CD4-positive, alpha-beta T cell treated with Interleukin-6 for 4 hours (primary cell): ENCODE measurements at places on chromosomes 7 and 10.

- no peak for DNase-seq
Observed at GRCh38 chr7:141118767-141119166, 44.9 kb downstream of the TMEM178B start.

- no peak for DNase-seq
Observed at GRCh38 chr7:137820156-137820555, 26.6 kb downstream of the DGKI start.

DNA sequence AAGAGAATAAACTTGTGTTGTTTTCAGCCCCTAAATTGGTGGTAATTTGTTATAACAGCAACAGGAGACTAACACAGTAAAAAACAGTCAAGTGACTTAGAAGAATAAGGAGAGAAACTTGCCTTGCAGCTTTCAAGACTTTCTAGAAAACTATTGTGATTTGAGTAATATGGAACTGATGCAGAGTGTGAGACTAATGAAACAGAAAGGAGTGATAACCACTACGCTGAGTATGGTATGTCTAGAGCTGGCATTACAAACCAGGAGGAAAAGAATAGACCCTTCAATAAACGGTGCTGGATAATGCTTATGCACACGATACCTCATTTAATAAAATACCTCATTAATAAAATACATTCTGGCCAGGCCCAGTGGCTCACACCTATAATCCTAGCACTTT lies 99.9 kb downstream of the CREM start:
- DNase-seq, result no peak

- no peak for DNase-seq
Observed at GRCh38 chr10:51204701-51205100, 130.4 kb downstream of the PRKG1 start.

GRCh38 chr7:99267481-99267840 lies 5.2 kb upstream of the MYH16 start:
- no peak for DNase-seq

GRCh38 chr7:14793151-14793550 lies 109.4 kb downstream of the DGKB start:
- no peak for DNase-seq

DNA sequence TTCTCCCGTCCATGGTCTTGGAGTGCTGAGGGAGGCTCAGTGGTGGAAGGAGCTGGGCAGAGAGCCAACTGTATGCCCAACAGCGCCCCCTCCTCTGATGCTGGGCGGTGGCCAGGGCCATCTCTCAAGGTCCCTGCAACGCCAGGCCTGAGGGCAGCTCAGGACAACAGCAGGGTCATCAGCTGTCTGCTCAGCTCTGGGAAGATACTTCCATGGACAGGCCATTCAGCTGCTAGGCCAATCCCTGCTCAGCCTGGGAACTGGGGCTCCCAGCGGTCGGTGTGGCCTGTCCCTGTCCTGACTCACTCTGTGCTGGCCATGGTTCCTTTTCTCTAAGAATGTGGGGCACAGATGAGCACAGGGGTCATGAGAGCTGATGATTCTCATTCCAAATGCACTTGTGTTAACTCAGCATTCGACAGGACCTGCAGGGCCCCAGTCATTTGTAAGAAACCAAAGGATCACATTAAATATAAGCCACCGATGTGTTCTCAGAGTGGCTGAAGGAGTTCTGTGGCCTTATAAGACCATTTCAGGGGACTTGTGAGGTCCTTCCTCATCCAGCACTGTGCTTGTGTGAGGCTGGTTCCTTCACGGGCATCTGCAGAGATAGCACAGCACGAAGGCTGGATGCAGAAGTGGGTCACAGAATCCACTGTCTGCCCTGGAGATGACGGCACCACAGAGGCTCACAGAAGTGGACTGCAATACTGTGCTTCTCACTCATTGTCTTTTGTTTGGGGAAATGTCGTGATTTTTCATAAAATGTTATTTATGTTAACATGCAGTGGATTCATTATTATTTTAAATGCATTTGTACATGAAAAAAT lies 73.0 kb downstream of the ADCY1 start:
- no peak for DNase-seq

GRCh38 chr7:104956753-104957450 lies 57.1 kb upstream of the KMT2E start:
- DNase-seq, result no peak

DNA sequence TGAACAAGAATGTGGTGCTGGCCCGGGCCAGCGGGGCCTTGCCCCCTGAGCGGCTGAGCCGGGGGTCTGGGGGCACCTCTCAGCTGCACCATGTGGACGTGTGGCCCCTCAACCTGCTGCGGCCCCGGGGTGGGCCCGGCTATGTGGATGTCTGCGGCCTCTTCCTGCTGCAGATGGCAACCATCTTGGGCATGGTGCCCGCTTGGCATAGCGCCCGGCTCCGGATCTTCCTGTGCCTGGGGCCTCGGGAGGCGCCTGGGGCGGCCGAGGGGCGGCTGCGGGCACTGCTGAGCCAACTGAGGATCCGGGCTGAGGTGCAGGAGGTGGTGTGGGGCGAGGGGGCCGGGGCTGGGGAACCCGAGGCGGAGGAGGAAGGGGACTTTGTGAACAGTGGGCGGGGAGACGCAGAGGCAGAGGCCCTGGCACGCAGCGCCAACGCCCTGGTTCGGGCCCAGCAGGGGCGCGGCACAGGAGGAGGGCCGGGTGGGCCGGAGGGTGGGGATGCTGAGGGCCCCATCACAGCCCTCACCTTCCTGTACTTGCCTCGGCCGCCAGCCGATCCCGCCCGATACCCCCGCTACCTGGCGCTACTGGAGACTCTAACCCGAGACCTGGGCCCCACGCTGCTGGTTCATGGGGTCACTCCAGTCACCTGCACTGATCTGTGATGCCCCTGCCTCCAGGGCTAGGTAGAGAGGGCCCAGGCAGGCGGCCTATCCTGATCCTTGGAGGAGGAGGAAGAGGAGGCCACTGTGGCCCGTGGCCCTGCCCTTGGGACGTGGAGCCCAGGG lies 1.1 kb upstream of the TRIP6 start:
- DNase-seq, result peak; percentile 63

DNA sequence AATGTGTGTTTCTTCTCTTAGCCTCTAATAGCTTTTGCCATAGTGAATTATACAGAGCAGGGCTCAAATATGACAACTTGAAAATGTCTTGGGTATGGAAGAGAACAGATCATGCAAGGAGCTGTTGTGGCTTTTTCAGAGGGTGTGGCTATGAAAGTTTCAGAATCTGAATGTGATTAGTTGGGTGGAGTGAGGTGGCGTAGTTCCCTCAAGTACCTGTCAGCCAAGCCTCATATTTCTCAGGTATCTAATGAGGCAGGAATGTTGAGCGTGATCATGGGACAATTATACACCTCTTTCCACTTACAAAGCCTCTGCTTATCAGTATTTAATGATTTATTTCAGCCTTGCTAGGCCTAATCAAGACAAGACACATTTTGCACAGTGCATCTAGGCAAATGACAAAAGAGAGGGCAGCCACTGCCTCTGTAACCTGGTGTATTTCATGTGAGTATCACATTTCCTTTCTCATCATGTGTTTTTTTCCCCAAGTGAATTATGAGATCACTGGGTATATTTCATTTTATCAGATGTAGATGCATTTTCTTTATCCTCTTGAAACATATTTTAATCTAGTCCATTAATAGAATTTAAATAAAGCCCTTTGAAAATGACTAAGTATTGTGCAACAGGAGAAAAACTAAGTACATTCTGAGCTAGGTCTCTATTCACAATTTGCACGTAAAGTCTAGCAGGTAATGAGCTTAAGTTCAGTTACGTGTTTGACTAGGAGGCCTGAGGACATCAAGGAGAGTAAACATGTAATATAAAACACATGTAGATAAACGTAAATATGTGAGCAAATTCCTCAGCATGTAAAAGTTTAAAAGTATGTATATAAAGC lies 644.4 kb upstream of the IGFBP3 start:
- no peak for DNase-seq

DNA sequence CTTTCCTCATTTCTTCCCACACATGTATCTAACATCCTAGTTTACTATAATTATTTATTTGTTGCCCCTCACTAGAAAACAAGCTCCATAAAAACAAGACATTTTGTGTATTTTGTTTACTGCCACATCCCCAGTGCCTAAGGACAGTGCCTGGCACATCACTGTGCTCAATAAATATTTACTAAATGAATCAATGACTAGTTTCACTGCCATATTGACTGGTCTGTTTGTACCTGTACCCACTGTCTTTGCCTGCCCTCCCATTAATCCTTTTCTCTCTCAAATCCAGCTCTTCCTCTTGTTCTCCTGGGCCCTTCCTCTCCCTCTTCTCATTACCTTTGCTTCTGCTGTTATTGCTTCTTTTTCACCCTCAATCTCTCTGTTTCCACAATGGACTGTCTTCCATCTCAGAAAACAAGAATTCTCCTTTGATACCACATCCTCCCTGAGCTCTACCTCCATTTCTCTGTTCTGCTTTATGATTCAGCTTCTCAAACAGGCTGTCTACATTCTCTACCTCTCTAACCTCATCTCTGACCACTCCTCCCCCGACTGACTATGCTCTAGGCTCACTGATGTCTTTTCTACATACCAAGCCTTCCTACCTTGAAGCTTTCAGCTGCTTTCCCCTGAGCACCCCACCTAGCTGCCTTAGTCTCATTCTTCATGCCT lies 8.3 kb upstream of the FAM133B start:
- DNase-seq, result no peak

DNA sequence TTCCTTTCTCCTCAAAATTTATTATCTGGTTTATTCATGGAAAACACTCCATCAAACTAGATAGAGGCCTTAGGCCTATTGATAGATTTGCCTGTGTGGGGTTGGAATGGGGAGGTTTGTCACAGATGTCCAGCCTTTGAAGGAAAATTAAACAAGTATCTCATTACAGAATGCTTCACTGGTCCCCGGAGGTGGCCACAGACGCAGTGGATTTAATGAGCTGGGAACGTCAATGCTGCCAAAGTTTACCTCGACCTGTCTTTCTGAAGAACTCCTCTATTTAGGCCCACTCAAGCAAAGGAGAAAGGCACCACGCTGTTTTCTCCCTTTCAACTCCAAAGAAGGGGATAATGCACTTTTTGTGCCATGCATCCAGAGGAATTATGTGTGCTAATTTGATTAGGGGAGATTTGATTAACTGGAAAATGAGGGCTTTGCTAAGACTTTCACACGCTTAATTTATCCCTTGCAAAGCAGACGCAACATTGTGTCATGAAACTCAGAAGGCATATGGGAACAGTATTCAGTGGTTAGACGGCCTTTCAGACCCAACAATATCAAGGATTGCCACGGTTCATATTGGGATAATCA lies 558.8 kb upstream of the GALNT17 start:
- no peak for DNase-seq

GRCh38 chr10:100751211-100751933 lies 6.0 kb downstream of the PAX2 start:
- DNase-seq, result no peak

DNA sequence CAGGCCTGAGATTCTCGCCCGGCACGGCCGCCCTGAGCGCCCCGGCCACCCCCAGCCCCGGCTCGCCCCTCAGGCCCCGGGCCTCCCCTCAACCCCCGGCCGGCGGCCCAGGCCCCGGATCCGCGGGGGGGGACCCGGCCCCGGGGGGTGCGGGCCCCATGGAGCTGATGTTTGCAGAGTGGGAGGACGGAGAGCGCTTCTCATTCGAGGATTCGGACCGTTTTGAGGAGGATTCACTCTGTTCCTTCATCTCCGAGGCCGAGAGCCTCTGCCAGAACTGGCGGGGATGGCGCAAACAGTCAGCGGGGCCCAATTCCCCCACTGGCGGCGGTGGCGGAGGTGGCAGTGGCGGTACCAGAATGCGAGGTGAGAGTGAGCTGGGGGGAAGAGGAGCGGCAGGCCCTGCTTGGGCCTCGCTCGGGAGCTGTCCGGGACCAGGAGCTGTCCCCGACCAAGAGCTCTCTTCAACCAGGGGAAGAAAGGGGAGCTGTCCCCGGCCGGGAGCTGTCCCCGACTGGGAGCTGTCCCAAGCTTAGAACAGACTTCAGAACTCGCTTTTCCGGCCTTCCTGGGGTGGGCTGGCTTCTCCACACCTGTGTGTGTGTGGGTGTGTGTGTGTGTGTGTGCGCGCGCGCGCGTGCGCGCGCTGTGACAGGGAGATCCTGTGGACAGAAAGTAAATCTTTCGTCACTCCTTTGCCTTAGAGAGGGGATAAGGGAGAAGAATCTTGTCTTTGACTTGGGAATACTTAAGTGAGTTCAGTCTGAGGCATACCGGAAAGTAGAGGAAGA lies 510 bp downstream of the ZSWIM8 start:
- DNase-seq, result peak; percentile 49

GRCh38 chr7:114574384-114574783 lies 159.8 kb downstream of the FOXP2 start:
- DNase-seq, result no peak

DNA sequence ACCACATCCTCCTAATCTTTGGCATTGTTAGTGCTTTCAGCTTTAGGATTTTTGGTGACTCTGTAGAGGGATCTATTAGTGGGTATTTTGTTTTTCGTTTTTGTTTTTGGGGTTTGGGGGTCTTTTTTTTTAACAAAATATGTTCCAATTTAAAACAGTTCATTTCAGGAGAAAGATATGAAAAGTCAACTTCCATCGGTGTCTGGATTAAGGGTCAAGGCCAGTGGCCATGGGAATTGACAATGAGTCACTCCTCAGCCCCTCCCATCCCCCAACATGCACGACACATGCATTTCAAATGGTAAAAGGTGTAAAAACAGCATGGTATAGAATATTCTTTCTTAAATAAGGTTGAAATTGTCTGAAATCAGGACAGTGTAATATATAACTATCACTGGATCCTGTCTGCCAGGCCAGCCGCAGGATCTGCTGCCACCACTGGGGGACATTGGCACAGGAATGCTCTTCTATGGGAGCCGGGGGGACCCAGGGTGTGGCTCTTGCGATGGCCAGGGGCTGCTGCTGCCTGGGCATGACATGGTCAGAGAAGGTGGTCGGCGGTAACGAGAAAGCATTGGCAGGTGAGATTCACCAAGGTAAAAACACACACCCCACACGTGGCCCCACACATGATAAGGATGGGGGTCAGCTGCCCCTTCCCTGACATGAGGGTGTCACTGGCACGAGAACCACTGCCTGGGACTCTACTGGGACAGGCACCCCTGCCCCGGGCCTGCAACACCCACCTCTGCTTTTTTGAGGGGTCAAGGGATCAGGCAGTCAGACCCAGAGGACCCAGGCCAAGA lies 126.2 kb upstream of the KCTD7 start:
- DNase-seq, result no peak

DNA sequence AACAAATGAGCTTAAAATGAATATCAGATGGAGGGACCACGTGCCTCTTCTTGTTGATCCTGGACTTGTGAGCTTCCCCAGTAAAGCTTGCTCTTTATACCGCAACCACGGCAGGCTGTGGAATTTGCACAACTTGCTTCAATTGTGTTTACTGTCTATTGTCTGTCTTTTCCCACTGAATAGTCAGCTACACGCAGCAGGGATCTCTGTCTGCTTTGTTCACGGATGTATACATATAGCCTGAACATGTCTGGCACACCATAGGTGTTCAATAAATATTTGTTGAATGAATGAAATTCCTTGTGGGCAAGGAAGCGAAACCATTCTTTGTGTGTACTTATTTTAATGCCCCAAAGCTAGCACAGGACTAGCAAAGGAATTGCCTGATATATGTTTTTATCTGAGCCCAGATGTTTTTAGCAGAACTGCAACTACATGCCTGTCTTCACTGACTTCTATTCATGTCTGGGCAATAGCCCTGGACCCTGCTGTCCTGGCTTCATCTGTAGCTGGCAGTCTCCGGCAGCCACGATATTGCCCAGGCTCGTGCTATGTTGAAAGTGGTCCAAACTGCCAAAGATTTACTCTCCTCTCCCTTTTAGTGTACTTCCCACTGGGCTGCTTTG lies 29.9 kb upstream of the IFRD1 start:
- DNase-seq, result no peak

GRCh38 chr10:110698782-110699201 lies 54.7 kb downstream of the RBM20 start:
- no peak for DNase-seq
